ENCODE measurements at places on chromosomes 12 and 14.

DNA sequence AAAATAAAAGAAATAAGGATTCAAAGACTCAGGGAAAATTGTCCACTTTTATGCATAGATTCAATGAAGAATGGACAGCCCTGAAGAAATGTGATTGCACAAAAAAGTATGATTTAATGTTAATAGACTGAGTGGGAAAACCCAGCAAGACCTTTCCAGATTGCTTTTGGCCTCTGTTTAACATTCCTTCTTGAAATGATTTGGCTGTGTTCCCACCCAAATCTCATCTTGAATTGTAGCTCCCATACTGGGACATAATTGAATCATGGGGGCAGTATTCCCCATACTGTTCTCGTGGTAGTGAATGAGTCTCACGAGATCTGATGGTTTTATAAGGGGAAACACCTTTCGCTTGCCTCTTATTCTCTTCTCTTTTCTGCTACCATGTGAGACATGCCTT is 1316.9 kb upstream of the SEL1L start:
- no peak for DNase-seq

DNA sequence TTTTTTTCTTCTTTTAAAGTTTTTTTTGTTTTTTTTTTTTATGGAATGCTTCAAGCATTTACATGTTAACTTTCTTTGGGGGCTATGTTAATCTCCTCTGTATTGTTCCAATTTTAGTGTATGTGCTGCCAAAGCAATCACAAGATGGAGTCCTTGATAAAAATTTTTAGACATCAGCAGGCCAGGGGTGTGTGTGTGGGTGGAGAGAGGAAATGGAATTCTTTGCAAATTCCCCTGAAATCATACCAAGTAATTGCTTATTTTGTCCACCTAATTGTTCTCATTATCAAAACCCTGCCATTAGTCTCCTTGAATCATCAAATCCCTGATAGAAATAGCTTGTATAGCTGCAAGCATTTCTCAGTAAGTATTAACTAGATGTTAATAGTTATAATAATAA is 21.7 kb downstream of the RNF212B start:
- no peak for DNase-seq

DNA sequence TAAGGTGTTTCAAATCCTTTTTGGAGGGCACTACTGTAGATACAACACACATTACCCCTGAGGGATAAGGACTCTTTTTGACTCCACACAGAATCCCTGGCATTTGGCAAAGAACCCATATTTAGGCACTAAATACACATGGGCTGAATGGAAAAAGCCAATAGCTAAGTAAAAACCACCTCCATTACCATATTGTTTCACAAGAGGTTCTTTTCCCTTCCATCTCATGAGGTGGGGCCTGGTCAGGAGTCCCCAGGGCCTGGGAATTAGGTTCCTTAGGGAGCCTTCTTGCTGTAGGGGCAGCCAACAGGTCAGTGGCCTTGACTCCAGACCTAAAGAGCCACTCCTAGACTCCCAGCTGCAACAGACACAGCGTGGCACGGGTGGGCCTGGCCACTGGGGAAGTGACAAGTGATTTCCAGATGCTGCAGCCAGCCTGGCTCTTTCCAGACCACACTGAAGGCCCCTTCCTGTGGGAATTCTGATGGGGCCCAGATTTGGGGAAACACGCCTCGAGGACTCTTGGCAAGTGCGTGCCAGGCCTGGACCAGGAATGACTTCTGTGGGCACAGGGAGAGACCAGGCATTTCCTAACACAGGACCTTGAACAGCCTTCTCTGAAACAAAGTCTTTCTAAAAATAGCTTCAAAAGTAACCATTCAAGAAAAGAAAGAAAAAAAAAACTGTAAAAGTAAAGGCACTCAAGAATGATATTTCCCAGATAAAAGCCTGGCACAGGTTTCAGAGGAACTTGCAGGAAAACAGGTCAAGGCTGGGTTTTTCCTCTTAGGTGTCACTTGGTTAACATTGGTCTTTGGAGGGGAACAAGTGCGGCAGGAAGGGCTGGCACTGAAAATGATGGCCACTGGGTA is 18.1 kb downstream of the SSH1 start:
- no peak for DNase-seq

DNA sequence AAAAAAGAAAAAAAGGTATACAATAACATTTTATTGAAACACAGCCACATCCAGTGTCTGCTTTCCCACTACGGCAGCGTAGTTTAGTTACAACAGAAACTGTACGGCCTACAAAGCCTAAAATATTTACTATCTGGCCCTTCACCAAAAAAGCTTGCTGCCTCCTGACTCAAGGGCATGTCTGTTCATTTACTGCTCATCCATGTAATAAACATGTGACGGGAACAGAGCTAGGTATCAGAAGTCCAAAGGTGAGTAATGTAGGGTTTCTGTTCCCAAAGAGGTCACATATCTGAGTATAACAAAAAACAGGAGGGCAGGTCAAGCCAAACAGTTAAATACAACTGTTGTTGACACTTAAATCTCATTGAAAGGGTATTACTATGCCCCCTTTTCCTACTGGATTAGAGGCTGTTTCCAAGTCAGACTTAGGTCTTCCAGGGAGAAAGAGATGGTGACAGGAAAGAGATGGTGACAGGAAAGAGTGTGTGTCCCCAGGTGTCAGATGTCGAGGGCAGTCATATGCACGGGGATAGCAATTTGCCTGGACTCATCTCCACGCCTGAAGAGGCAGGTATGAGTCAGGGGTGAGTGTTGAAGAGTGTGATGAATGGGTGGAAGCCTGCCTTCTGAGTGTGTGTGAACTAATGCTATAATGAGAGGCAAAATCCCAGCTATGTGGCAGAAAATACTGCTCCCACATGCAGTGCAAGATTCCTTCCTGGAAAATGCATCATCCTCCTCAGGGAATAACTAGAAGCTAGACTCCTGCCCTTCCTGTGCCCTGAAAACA is 77.7 kb downstream of the MAP3K9 start:
- no peak for DNase-seq

DNA sequence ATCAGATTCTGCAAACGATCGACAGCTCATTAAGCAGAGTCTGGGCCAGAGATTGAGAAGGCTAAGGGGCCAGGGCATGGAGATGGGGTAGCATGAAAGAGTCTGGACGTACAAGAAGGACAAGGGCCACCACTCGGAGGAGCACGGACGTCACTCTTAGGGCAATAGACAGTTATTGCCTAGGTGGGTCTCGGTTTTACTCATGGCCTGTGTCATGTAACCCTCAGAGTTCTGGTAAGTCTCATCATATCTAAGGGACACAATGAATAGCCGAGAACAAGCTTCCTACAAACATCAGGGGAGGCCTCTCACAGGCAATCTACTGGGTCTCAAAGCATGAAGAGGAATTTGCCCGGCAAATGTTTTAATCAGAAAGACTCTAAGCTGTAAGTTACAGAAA is 30.4 kb upstream of the ITPK1 start:
- no peak for DNase-seq

DNA sequence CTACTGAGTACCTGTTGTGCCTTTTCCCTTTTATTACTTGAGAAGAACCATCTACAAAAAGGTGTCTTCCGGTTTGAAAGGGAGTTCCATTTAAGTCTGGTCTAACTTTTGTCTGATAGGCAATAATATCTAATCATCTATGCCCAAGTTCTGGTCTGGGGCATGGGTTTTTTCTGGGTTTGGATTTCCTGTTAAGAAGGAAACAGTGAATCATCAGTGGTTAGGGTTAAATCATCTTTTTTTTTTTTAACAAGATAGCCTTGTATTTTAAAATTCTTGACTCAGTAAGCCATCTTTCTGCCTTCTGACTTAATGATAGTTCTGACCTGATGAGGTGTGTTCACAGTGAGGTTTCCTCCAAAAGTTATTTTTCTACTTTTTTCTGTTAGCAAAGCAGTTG is 29.3 kb upstream of the CPNE8 start:
- DNase-seq: no peak
